ENCODE measurements at places on chromosomes 2 and 18.

GRCh38 chr2:46306988-46307655, 9.9 kb downstream of the EPAS1 start:
- no peak for DNase-seq

DNA sequence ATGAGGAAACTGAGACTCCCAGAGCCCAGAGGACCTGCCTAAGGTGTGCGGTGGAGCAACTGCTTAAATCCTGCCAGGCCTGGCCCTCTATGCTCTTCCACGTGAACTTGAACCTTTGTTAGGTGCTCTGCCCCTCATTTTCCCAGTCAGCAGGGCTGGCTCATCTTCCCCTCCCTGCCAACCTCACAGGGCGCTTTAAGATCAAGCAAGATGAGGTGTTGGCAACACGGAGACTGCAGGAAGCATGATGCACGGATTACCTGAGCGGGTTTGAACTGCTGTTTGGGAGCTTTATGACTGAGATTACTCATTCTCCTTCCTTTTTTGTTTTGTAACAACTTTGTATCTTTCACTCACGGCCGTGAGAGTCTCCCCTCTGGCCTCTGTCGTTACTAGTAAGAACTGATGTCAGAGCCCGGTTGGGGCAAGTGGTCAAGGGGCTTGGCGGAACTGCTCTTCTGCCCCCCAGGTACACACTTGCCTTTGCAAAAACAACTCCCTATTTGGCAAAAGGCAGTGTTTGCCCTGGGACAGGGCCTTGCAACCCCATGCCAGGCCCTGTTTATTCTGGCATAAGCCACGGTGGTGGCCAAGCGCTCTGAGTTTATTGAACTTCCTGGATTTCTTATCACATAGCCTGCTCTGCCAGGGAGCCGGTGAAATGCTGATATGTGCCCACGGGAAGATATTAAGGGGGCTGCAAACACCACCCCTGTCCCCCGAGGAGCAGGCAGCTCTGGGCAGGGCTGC, 127.8 kb downstream of the INHBB start:
- DNase-seq = no peak

GRCh38 chr2:165898381-165898780, 55.2 kb downstream of the TTC21B start:
- no peak for DNase-seq

- no peak for DNase-seq
Measured at GRCh38 chr2:175442441-175442840, 260.9 kb upstream of the ATP5MC3 start.

GRCh38 chr18:22210311-22210754, 40.9 kb downstream of the GATA6 start:
- DNase-seq = no peak

GRCh38 chr2:19426941-19427340, 68.5 kb upstream of the OSR1 start:
- no peak for DNase-seq

DNA sequence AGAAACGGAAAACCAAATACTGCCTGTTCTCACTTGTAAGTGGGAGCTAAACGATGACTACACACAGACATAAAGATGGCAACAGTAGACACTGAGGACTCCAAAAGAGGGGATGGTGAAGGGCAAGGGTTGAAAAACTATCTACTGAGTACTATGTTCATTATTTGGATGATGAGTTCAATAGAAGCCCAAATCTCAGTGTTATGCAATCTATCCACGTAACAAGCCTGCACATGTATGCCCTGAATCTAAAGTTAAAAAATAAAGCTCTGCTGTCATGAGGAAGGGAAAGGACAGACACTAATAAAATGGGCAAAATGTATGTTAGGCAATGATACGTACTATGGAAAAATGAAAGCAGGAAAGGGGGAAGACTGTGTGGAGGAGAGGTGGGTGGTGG, 376.0 kb downstream of the TGIF1 start:
- DNase-seq = no peak

- DNase-seq = no peak
Measured at GRCh38 chr2:152097801-152098495, 896 bp downstream of the CACNB4 start.

Data from stimulated activated CD8-positive, alpha-beta memory T cell treated with anti-CD3 and anti-CD28 coated beads, Interleukin-7, amount 100 ng/mL, for 1 hour (primary cell).